ENCODE measurements at places on chromosomes 1 and 21.
A peak's percentile ranks its signal among the peaks of the same experiment; 100 is the strongest.

- no peak for DNase-seq
Observed at GRCh38 chr1:43912607-43913006, 21.0 kb upstream of the ARTN start.

GRCh38 chr1:26799479-26800142 lies 11.9 kb downstream of the PIGV start:
- DNase-seq = no peak

- DNase-seq = no peak
Observed at GRCh38 chr1:89781494-89782126, 39.2 kb upstream of the LRRC8D start.

GRCh38 chr1:31574749-31575368 lies 1.5 kb upstream of the TINAGL1 start:
- DNase-seq = no peak

- no peak for DNase-seq
Observed at GRCh38 chr1:36142121-36142520, 7.2 kb downstream of the TRAPPC3 start.

GRCh38 chr1:10691740-10692125 lies 104.7 kb downstream of the CASZ1 start:
- DNase-seq = peak; percentile 40

GRCh38 chr21:38351961-38352521 lies 95.2 kb downstream of the KCNJ15 start:
- DNase-seq = peak; percentile 61

- DNase-seq = no peak
Observed at GRCh38 chr1:38088366-38088765, 41.8 kb upstream of the POU3F1 start.

- no peak for DNase-seq
Observed at GRCh38 chr1:85615586-85616363, 35.2 kb downstream of the CCN1 start.

- DNase-seq = peak; percentile 40
Observed at GRCh38 chr1:44571712-44572571, 102.3 kb downstream of the TMEM53 start.

DNA sequence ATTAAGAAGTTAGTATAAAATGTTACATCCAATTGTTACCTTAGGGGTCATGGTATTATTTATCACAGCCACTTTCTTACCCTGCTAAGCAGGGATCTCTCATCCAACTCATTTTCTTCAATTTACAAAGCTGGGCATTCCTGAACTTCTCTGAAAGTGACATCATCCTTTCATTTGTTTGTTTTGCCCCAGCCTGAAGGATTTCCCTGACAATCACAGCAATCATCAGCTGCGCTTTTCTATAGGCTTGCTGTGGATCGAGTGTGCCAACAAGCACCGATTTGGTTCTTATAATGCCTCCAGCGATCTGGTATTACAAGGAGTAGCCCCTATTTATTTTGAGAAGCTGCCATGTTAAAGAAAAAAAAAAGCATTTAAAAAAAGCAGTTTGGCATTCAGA lies 240.2 kb downstream of the USH2A start:
- DNase-seq = no peak

- no peak for DNase-seq
Observed at GRCh38 chr1:235054466-235054865, 74.2 kb downstream of the TOMM20 start.

DNA sequence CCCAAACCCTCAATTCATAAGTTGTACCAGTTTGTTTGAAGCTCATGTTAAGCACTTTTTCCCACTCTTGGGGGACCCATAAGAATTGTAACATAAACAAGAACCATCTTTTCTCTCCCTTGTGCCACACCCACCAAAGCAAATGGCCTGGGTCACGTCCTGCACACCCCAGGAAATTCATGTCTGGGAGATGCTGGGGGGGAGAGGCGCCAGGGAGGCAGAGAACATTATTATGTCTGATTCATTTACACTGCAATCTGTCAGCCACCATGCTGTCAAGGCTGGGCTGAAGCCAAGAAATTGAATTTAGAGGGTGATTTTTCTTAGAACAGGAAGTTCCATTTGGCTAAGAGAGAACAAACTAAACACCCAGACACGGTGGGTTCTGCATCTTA lies 37.2 kb upstream of the IPO9 start:
- peak; percentile 45 for DNase-seq

GRCh38 chr21:36247316-36248010 lies 72.5 kb upstream of the MORC3 start:
- no peak for DNase-seq

DNA sequence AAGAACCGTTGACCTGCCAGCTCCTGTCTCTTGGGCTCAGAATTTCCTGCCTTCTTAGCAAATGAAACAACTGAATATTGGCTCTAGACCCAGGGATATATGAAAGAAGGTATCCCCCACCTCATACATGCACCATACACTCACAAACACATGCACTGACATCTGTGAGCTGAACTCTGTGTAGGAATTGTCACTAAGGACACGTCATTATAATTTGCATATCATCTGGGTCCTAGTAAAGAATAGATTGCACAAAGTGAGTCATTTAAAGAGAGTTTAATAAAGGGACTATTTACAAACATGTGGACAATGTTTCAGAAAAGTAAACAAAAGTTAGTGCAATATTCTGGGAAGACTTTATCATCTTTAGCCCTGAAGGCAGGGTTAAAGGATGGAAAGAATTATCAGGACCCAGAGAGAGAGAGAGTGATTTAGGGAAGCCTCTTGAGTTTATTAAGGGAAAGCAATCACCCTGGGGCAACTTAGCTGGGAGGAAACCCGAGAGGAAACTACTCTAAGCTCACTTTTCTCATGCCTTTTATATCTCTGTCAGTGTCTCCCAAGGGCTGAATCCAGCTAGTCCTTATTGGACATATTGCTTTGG lies 74.1 kb upstream of the PLA2G4A start:
- DNase-seq = no peak

DNA sequence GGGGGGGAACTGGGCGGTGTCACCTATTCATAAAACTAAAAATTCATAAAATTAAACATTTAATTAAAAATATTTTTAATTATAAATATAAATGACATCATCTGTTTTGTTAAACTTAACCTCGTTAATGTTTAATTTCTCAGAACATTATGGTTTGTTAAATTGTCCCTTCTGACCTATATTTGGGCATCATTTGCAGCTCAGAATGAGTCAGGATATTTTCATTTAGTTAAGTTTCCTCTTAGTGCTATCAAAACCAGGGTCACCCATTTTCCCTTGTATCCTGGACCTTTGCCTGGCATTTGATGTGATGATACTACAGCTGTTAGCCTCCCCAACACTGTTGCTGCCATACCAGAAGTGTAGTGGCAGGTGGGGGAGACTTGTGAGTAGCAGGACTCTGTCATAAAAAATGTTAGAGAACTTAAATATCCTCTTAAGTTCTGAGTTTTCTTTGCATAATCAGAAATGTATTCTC lies 30.3 kb downstream of the TSNAX start:
- DNase-seq = no peak

DNA sequence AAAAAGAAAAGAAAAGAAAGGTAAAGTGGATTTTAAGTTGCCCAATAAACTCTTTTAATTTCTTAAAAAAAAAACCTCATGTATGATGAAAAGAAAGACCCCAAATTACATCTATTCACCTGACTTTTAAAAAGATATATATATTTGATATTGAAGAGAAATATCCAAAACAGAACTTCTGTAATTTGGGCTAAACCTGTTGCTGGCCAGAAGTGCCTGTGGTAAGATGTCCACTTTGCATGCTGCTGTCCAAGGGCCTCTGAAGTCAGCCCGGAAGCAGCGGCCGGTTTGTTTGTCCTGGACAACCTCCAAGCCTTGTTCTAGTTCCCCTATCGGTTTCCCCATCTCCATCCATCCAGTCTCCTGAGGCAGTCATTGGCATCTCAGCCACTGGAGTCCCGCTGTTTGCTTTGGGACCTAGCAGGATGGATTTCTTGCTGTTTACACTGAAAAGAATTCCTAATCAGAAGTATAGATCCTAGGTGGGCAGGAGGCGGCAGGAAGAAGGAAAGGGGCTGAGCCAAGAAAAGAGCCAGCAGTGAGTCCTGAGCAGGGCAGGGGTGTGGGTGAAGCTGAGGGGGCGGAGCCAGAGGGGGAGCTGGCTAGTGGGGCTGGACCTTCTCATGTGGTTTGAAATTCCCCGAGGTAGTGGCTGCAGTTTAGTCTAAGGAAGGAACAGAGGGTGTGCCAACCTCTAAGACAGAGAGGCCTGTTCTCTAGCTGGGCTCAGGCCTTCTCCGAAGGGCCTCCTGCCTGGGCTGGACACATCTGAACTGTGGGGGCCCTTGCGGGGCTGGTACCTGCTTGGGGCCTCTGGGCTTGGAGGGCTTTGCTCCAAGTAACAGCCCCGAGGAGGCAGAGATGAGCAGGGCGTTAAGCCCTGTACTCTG lies 3.3 kb downstream of the NCMAP start:
- DNase-seq = peak; percentile 81

DNA sequence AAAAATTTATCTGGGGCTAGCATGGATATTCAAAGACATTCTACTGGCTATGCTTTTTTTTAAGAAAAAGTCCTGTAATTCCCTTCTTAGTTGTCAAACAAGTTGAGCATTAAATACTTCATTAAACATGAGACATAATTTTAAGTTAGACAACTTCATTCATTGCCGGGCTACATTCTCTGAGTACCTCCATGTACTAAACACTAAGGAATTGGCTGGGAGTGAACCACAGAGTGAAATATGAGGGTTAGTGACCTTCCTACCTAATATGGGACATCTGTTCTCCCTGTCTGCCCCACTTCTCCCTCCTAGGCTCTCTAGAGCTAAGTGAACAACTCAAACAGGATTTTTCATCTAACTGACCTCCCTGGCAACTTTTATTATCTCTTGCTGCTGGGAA lies 370.4 kb downstream of the VAV3 start:
- DNase-seq = no peak

DNA sequence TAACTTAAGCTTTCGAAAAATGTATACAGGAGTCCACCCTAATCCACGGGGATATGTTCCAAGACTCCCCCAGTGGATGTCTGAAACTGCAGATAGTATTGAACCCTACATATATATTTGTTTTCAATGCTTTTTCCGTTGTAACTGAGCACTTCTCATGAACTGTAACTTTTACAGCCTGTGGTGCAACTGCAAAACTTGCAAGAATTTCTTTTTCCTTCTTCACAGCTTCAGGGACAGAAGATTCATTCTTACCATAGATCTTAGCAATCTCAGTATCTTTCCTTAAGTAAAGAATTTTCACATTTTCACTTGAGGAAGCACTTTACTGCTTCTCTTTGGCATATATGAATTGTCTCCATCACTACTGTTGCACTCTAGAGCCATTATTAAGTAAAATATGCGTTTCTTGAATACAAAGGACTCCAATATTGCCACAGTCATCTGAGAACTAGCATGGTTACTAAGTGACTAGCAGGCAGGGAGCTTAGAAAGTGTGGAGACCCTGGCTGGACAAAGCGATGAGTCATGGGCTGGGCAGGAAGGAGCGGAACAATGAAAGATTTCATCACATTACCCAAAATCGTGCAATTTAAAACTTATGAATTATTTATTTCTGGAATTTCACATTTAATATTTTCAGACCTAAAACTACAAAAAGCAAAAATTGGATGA lies 14.1 kb downstream of the DPYD start:
- peak; percentile 89 for DNase-seq

DNA sequence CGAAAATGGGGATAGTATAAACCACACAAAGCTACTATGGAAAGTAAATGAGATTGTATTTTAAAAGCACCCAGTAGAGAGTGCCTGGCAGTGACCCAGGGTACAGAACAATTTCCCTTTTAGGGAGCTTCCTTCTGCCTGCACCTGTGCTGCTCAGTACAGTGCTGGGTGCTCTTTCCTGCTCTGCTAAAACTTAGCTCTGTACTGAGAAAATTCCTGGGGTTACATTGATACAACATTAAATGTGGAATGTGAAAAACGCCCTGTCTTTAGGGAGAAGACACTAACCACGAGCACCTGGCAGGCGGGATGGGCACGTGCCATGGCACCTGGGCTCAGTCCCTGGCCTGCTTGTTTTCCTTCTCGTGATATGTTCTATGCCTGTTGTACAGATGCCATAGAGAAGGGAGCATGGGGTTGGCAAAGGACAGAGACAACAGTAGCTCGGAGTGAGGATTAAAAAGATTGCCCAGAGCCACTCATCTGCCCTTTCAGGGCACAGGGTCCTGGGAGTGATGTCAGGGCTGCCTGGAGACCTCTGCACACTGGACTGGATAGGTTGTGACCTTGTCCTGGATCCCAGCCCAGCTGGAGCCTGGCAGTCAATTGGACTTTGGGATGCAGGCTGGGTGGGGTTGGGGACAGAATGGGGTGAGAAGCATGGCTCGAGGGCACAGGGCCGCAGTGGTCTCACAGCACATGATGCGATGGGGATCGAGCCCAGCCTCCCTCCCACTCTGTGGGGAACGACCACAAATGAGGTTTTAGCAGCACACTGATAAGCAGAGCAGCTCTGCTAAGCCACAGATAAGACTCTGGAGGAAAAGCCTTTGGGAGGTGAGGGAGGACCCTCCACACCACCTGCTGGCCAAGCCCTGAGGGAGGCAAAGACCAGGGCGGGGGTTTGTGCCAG lies 4.2 kb downstream of the SPATA46 start:
- DNase-seq = no peak

DNA sequence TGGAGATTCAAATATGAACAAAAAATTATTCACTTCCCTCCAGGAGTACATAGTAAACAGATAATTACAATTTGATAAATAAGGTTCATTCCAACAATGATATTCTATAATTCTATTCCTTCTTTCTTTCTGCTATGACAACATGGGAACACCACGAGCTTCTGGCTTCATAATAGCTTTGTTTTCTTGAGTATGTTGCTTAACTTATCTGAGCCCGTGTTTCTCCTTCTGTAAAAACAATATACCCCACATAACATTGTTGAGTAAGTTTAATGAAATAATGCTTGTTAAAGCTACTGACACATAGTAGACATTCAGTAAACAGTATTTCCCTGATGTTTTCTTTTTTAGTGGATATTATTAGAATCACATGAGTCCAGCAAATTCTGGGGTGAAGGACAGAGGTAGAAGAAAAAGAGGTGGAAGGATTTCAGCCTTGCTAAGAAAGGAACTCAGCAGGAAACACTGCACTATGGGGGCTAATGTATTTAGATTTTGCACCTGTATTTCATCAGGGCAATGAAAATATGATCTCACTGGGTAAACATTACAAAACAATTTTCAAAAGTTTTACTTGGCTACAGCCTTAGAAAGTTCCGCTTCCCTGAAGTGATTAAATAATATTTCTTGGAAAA lies 430.8 kb upstream of the C1orf87 start:
- no peak for DNase-seq

DNA sequence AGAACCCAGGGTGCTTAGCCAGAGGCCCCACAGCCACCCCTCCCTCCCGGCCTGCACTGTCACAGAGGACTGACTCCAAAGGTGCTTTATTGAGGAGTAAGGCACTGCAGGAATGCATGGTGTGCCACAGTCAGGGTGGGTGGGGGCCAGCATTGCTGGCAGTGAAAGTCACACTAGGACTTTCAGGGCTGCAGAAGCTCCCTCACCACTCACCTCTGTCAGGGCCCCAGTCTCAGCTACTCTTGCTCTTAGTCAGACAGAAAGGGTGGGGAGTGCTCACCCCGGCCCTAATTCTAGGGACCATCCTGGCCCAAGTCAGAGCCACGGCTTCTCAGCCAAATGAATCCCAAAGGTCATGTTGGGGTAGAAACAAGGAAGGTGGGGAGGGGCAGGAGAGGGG lies 19.4 kb downstream of the KNCN start:
- no peak for DNase-seq

Data from suppressor macrophage treated with lipopolysaccharide for 4 hours (primary cell).